ENCODE measurements at places on chromosomes 16 and 17. TPM values are rescaled to one million over a fixed set of nuclear protein-coding genes. Genes with fewer than 3 reads are reported as not detected.

GRCh38 chr16:65102326-65102725 is 19.5 kb downstream of the CDH11 start:
- no peak for DNase-seq

- DNase-seq: no peak
These were observed 68.1 kb downstream of the IRF8 start for GRCh38 chr16:85967111-85967510.

DNA sequence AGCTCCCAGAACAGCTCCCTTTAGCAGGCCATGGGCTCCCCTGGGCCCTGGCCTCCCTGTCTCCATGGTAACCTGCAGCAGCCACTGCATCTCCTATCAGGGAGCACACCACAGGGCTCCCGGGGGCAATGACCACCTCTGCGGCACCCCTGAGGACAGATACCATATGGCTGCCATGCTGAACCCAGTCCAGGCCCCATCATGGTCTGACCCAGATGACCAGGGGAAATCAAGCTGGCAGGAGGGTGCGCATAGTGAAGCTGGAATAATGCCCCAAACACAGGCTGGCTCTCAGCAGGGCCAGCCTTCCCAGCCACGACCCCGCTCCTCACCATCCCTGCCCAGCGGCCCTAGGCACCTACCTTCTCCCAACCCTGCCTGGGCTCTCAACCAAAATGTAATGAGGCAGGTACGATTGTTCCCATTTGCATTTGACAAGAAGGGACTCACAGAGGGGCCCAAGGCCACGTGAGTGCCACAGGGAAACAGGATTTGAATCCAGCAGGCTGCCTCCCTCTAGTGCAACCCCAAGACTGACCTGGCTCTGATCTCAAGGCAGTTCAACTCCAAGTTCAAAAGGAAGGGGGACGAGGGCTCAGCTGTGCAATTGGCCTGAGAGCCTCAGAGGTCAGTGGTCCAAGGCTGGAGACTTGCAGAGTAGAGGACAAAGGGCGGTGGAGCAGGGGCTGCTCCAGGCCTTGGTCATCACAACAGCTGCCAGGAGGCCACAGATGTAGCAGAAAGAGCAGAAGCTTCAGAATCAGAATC is 2.4 kb downstream of the RUNDC3A start:
- no peak for DNase-seq

GRCh38 chr17:61150686-61151299 is 248.8 kb upstream of the TBX2 start:
- DNase-seq: no peak

- DNase-seq: no peak
These were observed 34.6 kb downstream of the TSC2 start for GRCh38 chr16:2082171-2082982.

GRCh38 chr16:69917739-69918138 is 33.4 kb upstream of the CLEC18A start:
- peak; percentile 22 for DNase-seq

GRCh38 chr17:5804251-5804650 is 219.9 kb upstream of the NLRP1 start:
- no peak for DNase-seq

DNA sequence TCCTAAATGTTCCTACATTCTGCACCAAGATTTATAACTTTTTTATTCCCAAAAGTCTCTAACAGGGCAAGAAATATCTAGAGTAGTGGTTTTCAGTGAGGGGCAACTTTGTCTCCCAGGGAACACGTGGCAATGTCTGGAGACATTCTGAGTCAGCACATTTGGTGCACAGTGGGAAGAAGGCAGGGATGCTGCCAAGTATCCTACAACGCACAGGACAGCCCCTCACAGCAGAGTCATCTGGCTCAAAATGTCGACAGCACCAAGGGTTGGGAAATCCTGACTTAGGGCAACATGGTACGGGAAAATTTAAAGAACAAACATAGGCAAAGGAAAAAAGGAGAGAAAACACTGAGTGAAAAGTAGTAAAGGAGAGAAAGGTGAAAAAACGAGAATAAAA is 61.8 kb downstream of the SMG6 start:
- no peak for DNase-seq

DNA sequence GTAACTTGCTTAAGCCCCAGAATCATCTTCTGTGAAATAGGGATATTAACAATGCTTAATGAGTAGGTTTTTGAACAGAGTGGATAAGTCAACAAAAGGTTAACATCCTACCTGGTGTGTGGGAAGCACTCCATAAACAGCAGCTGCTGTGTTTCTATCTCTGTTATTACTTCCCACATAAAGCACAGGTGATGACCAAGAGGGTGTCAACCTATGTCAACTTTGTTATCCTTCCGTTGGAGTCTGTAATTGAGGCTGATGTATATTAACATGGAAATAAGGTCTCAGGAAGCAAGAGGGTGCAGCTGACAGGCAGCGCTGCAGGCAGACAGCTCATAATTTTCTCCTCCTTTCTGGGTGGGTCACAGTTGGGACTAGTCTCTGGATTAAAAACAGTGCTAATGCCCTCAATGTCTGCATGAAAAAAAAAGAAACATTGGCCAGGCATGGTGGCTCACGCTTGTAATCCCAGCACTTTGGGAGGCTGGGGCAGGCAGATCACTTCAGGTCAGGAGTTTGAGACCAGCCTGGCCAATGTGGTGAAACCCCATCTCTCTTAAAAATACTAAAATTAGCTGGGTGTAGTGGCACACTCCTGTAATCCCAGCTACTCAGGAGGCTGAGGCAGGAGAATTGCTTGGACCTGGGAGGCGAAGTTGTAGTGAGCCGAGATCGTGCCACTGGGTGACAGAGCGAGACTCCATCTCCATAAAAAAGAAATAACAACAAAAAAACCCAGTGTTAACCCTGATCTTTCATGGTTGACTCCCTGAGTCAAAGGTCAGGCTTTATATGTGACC is 269.6 kb downstream of the SNX29 start:
- no peak for DNase-seq

DNA sequence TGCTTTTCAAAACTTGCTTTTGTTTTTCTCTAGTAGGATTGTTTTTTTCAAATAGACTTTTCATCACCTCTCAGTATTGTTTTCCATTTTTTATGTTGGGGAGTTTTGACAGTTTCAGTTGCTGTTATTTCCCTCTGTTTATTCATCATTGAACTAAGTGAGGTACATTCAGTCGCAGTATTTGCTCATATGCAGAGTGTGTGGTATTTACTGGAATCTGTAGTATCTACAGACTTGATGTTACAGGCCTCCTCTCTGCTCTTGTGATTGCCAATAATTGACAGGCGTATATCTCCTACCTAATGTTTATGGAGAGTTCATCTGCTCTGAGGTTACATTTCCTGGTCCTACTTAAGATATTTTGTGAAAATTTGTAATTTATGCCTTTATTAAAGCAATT is 49.6 kb downstream of the COX10 start:
- DNase-seq: no peak

DNA sequence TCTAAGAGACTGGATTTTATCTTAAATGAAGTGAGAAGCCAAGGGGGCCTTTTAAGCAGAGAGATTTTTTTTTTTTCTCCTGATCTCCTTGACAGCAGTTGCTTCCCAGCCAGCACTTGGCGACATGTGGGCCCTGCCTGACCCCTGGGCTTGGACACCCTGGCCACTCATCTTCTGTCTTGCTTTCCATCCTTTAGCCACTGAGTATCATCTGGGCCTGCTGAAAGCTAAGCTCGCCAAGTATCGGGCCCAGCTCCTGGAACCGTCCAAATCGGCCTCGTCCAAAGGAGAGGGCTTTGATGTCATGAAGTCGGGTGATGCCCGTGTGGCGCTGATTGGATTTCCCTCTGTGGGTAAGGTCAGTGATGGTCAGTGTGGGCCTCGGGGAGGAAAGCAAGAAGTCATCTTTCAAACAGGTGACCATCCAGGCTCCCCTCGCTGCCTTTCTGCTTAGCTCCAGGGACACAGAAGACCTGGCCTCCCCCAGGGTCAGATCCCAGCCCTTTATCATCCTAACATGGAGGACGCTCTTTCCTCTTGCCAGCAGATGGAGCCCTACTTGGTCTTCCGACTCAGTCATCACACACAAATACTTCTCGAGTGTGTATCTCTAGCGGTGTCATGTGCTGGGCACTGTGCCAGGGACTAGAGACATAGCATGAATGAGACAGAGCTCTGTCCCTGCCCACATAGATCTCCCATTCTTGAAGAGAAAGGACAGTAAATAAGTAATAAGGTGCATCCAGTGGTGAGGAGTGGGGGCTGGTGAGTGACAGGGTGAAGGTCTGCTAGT is 6.1 kb downstream of the DRG2 start:
- DNase-seq: no peak

The TNS4 gene
- total RNA-seq: not detected

The SLC5A11 gene
- total RNA-seq: not detected

The ATAD5 gene
- 14.0 TPM for total RNA-seq

The FBXW10B gene
- 0.69 TPM for total RNA-seq

The CA7 gene
- not detected for total RNA-seq

The NPIPA7 gene
- 10.3 TPM for total RNA-seq

The KRTAP2-1 gene
- total RNA-seq: not detected

The QRICH2 gene
- 16.0 TPM for total RNA-seq

The ARL5C gene
- total RNA-seq: not detected

All from progenitor cell of endocrine pancreas (in vitro differentiated cells).